ENCODE measurements at places on chromosomes 11 and 22.

DNA sequence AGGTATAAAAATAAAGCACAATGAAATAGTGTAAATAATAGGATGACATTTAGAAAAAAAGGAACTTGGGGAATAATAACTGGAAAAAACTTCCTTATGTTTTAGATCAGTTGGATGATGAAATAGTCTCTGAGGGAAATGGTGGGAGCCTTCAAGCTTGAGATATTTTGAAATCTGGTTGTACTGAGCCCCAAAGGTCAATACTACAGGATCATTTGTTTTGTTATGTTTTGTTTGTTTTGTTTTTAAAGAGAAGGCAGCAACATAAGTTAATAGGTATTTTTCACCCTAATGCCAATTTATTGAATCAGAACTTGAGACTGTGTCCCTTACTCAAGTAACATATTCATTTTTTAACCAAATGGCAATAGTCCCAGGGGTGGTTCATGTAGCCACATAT is 393.1 kb downstream of the ETS1 start:
- DNase-seq: no peak

DNA sequence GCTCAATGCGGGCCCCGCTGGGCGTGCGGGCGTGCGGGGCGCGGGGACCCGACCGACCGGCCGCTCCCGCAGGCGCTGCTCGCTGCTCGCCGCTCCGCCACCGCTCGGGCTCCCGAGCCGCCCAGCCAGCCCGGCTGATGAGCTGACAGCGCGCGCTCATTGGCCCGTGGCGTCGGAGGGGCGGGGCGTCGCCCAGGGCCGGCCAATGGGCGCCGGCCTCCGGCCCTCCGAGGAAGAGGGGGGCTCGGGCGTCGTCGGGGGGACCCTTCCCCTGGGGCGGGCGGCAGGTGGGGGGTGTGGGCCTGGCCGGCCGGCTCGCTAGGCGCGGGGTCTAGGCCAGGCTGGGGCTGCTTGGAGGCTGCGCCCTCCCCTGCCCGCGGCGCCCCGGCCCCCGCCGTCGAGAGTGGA is at the start of gene SCUBE1:
SCUBE1 (minus strand) TSS at position 111 of the 408 bp plus-strand sequence. CDS start 111 bp downstream, outside the sequence.
- DNase-seq: no peak

DNA sequence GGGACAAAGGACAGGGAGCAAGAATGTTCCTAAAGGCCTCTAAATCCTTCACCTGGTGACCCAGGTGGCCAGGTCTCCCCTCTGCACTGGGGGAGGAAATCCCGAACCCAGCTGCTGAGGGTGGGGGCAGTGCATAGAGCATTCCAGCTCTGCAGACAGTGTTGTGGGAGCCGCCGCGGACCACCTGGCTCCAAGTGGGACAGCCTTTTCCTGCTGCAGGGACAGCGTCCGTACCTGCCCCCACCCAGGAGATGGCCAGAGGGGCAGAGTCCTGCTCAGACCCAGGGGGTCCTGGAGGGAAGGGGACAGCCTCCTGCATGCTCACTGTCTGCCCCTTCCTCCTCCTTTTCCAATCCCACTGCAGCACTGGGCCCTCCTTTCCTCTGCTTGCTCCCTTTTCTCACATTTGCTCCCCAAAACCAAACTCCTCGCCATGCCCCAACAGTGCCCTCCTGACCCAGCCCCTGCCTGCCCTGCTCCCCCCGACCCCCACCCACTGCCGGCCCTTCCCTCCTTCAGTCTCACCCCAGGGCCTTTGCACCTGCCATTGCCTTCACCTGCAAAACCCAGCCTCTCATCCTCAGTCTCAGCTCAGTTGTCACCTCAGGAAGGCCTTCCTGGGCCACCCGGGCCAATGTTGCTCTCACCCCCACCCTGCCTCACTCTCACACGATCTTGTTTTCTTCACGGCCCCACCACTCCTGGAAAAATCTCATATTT is 12.8 kb downstream of the PNPLA5 start:
- DNase-seq: no peak

GRCh38 chr11:105553025-105553424 is 56.8 kb upstream of the GRIA4 start:
- DNase-seq: no peak

DNA sequence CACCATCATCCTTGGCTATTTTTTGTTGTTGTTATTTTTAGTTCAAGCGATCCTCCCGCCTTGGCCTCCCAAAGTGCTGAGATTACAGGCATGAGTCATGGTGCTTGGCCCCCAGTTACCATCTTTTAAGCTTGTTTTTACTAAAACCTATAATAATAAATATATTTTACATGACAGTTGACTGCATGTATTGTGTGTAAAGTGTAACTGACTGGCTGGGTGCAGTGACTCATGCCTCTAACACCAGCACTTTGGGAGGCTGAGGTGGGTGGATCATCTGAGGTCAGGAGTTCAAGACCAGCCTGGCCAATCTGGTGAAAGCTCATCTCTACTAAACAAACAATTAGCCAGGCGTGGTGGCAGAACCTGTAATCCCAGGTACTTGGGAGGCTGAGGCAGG is 386.2 kb downstream of the TENM4 start:
- DNase-seq: no peak

DNA sequence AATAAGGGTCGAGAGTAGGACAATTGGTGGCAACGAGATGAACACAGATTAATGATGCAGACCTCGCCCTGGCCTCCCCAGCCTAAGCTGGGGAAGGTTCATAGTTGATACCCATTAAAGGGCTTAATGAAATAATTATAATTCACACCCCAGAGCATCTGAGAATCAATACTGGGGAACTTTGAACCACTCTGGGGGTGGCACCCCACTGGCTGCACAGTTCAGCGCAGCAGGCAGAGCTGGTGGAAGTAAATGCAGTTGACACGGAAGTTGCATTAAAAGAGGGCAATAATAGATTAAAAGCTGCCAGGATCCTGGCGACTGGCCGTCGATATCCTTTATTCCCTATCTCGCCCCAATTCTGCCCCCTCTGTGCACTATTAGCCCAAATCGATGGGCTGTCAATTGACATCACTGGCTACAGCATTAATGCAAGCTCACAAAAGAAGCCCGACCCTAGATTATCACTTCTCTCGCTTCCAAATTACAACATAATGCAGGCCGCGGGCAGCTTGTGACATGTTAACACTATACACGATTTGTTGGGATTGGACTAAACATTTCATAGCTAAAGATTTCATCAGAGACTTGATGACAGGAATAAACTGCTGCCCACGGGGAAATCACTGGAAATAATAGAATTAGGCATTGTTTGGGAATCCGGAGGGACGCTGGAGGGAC is 14.5 kb downstream of the HSPA8 start:
- DNase-seq: no peak

Data from GM12864 (cell line).